ENCODE measurements at places on chromosomes 5 and 9.

DNA sequence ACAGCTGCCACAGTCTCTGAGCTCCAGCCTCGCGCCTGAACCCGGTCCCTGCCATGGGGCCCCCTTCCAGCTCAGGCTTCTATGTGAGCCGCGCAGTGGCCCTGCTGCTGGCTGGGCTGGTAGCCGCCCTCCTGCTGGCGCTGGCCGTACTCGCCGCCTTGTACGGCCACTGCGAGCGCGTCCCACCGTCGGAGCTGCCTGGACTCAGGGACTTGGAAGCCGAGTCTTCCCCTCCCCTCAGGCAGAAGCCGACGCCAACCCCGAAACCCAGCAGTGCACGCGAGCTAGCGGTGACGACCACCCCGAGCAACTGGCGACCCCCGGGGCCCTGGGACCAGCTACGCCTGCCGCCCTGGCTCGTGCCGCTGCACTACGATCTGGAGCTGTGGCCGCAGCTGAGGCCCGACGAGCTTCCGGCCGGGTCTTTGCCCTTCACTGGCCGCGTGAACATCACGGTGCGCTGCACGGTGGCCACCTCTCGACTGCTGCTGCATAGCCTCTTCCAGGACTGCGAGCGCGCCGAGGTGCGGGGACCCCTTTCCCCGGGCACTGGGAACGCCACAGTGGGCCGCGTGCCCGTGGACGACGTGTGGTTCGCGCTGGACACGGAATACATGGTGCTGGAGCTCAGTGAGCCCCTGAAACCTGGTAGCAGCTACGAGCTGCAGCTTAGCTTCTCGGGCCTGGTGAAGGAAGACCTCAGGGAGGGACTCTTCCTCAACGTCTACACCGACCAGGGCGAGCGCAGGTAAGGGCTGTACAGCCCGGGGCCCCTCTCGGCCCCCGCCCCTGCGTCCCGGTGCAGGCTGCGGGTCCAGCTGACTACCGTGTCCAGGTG, 509 bp downstream of the LVRN start:
- DNase-seq: no peak

DNA sequence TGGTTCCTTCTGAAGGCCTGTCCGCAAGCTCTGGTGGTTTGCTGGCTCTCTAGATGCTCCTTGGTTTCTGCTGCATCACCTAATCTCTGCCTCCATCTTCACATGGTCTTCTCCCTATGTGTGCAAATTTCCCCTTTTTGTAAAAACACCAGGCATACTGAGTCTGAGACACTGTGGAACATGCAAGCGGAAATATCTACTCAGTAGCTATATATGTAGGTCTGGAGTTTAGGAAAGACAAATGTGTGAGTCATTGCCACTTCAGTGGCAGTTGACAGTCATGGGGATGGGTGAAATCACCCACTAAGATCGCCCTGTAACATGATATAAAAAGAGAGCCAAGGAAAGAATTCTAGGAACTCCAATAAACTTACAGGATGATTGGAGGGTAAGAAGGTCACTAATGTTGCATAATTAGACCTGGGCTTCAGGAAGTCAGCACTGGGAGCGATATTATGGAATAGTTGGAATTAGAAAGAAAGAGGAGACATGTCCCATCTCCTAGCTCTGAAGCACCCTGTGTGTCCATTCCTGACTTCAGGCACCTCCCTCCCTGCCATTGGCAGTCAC, 22.7 kb upstream of the UBLCP1 start:
- DNase-seq: no peak

DNA sequence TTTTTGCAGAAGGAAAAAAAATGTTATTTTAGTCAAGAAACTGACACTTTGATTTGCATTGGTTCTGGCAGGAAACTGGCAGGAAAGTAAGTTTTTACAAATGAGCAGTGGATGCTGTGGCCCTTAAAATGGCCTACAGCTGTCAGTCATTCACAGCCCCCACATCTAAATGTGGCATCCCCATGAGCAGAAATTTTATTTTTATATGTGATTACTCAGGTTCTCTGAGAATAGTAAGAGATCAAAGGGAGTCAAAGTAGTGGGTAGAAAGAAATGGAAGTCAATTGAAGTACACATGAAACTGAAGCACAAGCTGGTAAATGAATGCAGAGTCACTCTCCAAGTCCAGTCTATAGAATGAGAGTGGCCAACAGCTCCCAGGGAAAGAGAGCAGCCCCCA, 80.3 kb downstream of the ENC1 start:
- no peak for DNase-seq

DNA sequence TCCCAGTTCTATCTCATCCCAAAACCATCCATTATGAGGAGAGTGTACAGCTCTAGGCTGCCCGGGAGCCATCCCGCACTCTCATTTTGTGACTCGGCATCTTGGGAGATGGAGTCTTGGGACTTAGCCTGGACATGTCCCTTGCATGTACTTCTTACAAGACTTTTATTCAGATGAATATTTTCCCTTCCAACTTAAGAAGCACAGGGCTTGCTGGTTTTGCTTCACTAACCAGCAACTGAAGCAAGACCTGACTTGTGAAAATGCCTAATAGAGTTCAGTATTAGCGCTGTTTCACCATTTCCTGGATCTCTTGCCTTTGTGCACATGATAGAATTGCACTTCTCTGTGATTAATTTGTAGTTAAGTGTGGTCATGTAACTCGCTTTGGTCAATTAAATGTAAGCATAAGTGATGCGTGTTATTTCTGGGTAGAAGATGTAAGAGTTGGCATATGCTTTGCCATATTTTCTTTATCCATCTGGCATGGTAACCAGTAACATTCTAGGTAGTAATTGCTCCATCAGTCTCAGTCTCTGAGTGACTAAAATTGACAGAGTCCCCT, 55.8 kb downstream of the PDCD1LG2 start:
- DNase-seq: no peak

GRCh38 chr5:179438461-179438860, 93.2 kb upstream of the ADAMTS2 start:
- DNase-seq: no peak

DNA sequence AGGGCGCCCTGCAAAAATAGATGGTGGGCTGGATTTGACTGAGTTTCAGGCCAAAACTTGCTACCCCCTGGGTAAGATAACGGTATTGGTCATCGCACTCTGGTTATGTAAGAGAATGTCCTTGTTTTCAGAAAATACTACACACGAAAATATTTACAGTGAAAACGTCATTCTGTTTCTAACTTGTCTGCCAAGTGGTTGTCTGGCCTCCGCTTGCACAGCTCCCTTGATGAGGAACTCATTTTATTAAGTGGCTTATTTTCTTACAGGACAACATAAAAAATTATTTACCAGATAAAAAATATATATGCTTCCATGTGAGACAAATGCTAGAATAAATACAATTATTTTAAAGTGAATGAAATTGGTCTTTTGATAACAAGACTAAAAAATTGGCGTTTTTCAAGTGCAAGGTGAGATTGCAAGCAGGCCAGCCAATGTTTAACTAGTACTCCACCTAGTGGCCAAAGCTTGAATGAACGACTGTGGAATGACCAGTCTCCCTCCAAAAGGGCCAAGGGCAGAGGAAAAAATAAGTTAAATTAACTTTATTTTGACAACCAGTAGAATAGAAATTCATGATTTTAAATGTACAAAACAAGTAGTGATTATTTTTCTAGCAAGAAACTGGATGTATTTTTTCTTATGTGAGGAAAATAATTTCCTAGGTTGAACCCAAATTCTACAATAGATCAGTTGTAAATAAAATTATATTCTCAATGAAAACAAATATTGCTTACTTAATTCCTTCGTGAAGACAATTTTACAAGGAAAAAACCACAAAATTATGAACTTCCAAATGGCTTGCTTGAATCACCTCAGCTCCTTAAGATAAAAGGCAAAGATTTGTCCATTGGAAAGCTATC, 93.2 kb downstream of the ZFAND5 start:
- no peak for DNase-seq

- DNase-seq: no peak
Observed at GRCh38 chr9:127509261-127509954, 58.1 kb downstream of the LRSAM1 start.

DNA sequence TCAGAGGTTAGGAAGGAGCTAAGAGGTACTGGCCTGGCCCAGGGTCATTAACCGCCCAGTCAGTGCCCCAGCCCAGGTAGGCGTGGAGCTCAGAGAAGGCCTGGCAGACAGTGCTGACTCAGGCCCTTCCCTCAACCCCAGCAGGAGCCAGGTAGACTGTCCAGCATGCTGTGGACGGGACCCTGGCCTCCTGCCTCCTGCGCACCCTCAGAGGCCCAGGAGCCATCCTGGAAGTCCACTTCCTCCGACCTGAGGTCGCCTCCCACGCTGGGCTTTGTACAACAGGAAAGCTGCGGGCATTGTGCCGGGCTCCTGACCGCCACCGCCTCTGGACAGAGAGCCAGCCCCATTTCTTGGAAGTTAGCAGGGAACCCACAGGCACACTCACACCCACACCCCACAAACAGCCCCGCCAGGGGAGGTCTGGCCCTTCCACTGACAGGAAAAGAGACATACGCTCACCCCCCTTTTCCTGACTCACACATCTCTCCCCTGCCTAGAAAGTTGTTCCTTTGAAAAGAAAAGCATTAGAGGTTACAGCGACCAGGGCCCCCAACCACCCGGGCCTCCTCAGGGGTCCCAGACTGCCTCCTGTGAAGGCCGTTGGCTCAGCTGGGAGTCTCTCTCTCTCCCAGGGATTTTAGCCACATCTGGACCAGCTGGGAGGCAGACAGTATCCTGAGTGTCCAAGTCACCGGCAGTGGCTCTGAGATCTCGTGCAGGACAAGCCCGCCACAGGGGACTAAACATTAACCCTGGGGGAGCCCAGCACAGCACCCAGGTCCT, 7.7 kb downstream of the RALGDS start:
- DNase-seq: no peak

DNA sequence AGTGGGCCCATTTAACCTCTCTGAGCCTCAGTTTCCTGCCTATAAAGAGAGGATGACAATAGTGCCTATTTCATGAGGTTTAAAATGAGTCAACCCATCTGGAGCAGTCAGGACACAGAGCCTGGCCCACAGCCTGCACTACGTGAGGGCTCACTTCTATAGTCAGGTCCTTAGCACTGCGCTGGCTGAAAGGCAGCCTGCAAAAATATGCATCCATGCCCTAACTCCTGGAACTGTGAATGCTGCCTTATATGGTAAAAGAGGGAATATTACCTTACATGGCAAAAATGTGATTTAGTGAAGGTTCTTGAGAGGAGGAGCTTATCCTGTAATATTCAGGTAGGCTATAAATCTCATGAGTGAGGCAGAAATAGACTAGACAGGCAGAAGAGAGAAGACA, 98.5 kb downstream of the GABBR2 start:
- DNase-seq: no peak

DNA sequence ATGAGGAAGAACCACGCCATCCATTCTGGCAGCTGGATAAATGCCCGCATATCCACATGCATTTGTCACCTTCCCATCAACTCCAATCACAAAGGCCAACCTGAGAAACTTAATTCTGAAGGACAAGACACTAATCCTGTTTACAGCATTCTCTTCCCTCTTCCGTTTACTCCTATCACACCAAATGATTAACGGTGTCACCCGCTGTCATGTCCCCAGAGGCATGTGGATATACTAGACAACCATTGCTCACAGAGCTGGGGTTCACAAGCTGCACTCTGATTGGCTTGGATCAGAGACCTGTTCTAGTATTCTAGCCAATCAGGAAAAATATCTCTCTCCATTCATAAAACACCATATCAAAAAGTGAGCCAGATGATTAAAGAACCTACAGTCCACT, 3.6 kb downstream of the MACROH2A1 start:
- no peak for DNase-seq

DNA sequence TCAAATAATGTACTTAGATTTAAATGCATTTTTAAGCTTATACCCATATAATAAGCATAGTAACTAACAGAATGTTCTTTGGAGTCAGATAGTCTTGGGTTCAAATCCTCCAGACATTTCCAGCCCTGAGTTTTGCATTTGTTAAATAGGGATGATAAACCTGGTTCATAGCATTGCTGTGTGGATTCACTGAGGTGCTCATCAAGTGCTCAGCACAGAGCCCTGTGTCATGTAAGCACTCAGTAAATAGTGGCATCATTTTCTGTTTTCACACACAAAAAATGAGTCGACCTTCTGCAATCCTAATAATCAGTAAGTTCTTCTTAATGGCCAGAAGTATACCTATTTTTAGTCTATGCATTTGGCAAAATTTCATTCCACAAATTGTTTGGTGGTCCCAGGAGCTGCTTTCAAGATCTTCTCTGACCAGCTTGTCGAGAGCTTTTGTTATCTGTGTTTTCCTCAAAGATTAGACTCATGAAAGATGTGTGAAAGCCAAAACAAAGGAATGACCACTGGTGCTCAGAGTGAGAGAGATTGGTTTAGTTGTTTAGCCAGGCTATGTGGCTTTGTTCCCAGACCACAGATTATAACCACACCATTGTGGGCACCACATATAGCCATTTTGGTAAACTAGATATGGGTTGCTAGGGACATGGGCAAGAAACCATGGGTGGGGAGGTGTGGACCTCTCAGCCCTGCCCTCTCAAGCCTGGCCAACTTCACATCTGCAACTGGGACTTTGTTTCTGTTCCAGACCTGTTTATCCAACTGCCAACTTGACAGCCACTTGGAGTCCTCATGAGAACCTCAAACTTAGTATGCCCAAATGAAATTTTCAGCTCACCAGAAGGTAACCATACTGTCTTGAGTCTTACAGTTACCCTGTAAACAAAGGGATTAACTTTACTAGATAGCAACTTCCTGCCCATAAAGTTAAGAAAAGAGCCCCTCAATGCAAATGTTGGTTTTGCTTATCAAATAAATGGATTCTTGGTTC, 45.0 kb downstream of the DOCK8 start:
- no peak for DNase-seq

DNA sequence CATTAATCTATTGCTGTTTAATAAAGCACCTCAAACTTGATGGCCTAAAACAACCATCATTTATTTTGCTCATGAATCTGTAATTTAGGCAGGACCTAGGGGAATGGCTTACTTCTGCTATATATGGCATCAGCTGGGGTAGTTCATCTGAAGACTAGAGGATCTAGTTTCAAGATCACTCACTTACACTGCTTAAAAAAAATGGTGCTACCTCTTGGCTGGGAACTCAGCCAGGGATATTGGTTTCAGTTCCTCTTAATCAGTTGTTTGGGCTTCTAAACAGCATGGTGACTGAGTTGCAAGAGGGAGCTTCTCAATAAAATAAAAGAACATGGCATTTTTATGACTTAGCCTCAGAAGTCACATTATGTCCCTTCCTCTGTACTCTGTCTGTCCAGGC, 142.0 kb downstream of the FAM114A2 start:
- no peak for DNase-seq

- no peak for DNase-seq
Observed at GRCh38 chr9:126459546-126459945, 132.9 kb downstream of the MVB12B start.

GRCh38 chr5:60842871-60843385, 1.1 kb downstream of the ELOVL7 start:
- DNase-seq: no peak

DNA sequence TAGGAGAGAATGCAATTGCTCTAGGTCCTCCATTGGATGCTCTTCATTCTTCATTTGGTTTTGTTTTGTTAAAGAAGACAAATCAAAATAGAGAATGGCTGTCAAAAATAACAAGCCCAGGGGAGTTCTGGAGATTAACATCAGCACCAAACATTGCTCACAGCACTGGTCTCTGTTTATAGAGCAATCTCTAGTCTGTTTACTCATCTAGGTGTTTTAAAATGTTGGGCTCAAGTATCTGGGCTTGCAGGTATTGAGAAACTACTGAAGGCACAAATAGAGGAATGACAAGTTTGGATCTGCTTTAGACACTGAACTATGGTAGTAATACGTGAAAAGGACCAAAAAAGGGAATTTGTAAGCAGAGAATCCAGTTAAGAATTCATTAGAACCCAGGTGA, 77.0 kb upstream of the TMC1 start:
- DNase-seq: no peak
